ENCODE measurements at places on chromosomes 11 and 22. TPM values are rescaled to one million over a fixed set of nuclear protein-coding genes. Genes with fewer than 3 reads are reported as not detected.

GRCh38 chr11:12157241-12157661 lies 46.9 kb downstream of the MICAL2 start:
- H3K36me3 ChIP-seq = peaks cover 25% of the 10 kb centered on the region
- peak overlapping the region; percentile 25 for H3K4me3 ChIP-seq
- DNase-seq = peak; percentile 50
- peaks cover 56% of the 10 kb centered on the region for H3K4me1 ChIP-seq
- peak overlapping the region; percentile 80 for H3K27ac ChIP-seq

- no peaks in the 10 kb centered on the region for H3K27me3 ChIP-seq
- peak; percentile 50 for DNase-seq
- H3K4me3 ChIP-seq = no peak overlapping the region
- H3K27ac ChIP-seq = no peak overlapping the region
- peaks cover 12% of the 10 kb centered on the region for H3K4me1 ChIP-seq
Measured at GRCh38 chr11:57340039-57340615, 2.0 kb downstream of the P2RX3 start.

GRCh38 chr11:78074756-78075155 lies 4.9 kb downstream of the NDUFC2 start:
- H3K27ac ChIP-seq = no peak overlapping the region
- no peak overlapping the region for H3K4me3 ChIP-seq
- H3K36me3 ChIP-seq = peaks cover 30% of the 10 kb centered on the region
- H3K4me1 ChIP-seq = peaks cover 30% of the 10 kb centered on the region
- DNase-seq = no peak

- no peak overlapping the region for H3K27ac ChIP-seq
- no peaks in the 10 kb centered on the region for H3K36me3 ChIP-seq
- H3K27me3 ChIP-seq = peaks cover 2% of the 10 kb centered on the region
- no peak overlapping the region for H3K4me3 ChIP-seq
Measured at GRCh38 chr11:69018924-69019323, 5.9 kb upstream of the MRGPRF start.

- no peak for DNase-seq
- peaks cover 29% of the 10 kb centered on the region for H3K36me3 ChIP-seq
Measured at GRCh38 chr11:46738887-46739286, 19.9 kb downstream of the F2 start.

DNA sequence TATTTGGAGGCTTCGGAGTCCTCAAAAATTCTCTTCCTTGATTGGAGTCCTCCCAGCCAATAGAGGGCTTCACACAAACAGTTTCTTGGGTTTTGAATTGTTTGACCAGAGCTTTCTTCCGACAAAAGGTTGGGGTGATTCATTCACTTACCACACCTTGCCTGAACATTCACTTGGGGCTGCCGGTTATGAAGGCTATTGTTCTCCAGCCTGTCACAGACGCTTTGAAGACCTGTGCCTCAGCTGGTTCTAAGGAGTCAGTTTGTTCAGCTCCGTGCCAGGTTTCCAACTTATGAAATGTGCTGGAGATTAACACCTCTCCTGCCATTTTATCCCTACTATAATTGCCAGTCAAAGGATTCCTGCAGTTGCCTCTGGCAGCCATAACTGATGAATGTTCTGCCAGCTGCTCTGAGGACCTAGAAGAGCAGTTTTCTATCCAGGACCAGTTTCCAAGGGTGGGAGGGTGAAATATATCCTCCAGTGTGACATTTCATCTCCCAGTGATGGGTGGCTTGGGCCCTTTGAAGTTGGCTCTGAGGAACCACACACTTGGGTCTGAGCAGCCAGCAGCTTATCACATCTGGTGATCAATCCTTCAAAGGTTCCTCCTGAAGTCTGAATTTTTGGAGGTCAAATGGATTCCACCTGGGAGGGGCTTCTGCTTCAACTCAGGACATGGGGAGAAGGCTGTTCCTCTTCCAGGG lies 31.4 kb downstream of the LIMK2 start:
- no peaks in the 10 kb centered on the region for H3K36me3 ChIP-seq
- no peak for DNase-seq
- H3K4me3 ChIP-seq = no peak overlapping the region
- H3K27me3 ChIP-seq = no peaks in the 10 kb centered on the region

- peaks cover 5% of the 10 kb centered on the region for H3K4me1 ChIP-seq
- H3K36me3 ChIP-seq = no peaks in the 10 kb centered on the region
- H3K27ac ChIP-seq = peak overlapping the region; percentile 47
- peak; percentile 5 for DNase-seq
- no peak overlapping the region for H3K4me3 ChIP-seq
- H3K27me3 ChIP-seq = peaks cover 2% of the 10 kb centered on the region
Measured at GRCh38 chr11:115256397-115257197, 247.6 kb downstream of the CADM1 start.

GRCh38 chr11:28799316-28799715 lies 691.1 kb downstream of the METTL15 start:
- H3K36me3 ChIP-seq = no peaks in the 10 kb centered on the region
- no peak overlapping the region for H3K4me3 ChIP-seq
- DNase-seq = no peak
- no peak overlapping the region for H3K27ac ChIP-seq

The ACTN3 gene
- total RNA-seq = 0.14 TPM

The PICK1 gene
- 13.9 TPM for total RNA-seq

The HMGXB4 gene
- total RNA-seq = 38.2 TPM

The OR51I1 gene
- total RNA-seq = not detected

The OR10A2 gene
- total RNA-seq = not detected

The TMPRSS5 gene
- total RNA-seq = 0.85 TPM

The TYR gene
- not detected for total RNA-seq

The YPEL4 gene
- total RNA-seq = 0.54 TPM

The DEAF1 gene
- 59.3 TPM for total RNA-seq

Measured in activated CD8-positive, alpha-beta T cell treated with anti-CD3 and anti-CD28 coated beads for 36 hours (primary cell).